NB4 (cell line): ENCODE measurements at places on chromosomes 16 and 17.

DNA sequence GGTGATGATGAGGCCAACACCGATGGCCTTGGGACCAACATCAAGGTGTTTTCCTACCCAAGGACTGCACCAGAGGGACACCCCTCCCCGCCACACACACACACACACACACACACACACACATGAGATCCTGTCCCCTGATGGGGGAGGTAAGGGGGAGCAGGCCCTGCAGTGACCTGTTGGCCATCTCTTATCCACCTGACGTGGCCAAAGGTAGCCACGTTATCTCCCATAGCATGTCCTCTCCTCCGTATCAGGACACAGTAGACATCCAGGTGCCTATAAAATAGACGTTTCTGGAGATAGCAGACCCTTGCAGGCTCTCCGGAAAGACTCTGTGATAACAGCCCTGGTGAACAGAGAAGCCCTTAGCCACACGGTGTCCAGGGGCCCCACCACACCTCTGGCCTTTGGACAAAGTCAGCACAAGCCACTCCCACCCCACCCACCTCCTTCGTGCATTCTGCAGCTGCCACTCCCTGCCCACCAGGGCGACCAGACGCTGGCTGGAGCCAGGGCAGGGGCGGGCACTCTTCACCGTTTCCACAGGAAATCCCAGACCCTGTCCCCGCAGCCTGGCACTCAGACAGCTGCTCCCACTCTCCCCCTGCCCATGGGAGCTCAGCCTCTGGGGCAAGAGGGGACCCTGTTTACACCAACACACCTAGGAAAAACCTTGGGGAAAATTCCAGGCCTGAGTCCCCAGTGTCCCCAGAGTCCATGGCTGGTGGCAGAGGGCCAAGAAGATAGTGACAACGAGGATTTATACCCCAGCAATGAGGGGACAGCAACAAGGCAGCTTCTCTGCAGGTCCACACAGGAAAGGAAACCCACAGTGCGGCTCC lies 15.4 kb upstream of the ENPP7 start:
- no peak for DNase-seq

GRCh38 chr17:2452216-2452750 lies 51.4 kb upstream of the MNT start:
- DNase-seq = no peak

DNA sequence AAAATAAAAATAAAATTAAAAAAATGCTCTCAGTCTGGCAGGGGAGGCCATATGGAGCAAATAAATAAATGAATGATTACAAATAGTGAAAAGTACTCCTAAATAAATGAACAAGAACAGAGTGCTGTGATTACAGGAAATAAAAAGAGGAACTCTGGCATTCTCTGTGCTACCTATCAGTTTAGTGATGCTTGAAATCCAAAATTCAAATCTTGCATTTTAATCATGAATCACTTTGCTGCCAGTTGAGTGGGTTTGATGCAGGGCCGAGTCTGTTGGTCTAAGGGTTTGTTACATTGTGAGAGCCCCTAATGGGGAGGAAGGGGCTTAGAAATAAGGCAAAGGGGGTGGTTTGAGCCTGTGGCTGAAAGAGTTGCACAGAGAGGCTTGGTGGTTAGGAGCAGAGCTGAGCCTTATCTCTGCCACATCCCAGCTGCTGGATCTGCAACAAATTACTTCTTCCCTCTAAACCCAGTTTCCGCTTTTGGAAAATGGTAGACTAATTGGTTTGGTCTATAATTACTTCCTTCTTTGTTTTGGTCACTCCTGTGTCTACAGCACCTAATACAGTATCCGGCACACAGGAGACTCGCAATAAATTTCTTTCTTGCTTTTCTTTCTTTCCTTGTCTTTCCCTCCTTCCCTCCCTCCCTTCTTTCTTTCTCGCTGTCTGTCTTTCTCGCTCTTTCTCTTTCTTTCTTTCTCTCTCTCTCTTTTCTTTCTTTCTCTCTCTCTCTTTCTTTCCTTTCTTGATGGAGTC lies 6.3 kb upstream of the ABCC1 start:
- peak; percentile 66 for DNase-seq

DNA sequence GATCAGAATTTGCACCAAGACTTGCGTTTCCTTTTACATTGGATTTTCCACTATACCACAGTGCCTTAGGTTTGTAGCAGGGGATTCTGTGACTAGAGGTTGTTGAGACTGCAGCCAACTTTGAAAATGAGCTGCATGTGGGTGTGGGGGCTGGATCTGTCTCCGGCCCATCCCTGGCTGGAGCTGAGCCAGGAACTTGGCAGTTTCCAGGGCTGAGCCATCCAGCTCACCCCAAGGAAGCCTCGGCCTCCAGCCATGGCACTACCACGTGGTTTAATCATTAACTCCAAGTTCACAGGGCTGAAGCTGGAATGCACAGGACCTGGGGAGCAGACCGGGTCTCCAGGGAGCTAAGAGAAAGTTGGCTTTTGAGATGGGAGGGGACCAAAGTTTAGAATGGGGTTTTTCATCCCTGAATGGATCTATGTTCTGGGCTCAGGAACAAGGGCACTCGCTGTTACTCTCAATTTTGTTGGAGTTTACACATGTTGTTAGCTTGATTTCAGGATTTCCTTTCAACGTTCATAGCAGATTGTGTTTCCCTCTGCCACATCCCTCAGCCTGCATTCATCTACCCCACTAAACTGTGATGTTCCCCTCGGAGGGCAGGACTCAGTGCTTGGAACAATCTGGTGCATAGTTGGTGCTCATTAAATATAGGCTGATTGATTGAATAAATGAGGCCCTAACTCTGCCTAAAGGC lies 42.3 kb upstream of the HNF1B start:
- DNase-seq = no peak

- DNase-seq = no peak
Measured at GRCh38 chr17:38851434-38851833, 2.1 kb downstream of the RPL23 start.
